ENCODE measurements at places on chromosomes 3 and 15.
A peak's percentile ranks its signal among the peaks of the same experiment; 100 is the strongest.

DNA sequence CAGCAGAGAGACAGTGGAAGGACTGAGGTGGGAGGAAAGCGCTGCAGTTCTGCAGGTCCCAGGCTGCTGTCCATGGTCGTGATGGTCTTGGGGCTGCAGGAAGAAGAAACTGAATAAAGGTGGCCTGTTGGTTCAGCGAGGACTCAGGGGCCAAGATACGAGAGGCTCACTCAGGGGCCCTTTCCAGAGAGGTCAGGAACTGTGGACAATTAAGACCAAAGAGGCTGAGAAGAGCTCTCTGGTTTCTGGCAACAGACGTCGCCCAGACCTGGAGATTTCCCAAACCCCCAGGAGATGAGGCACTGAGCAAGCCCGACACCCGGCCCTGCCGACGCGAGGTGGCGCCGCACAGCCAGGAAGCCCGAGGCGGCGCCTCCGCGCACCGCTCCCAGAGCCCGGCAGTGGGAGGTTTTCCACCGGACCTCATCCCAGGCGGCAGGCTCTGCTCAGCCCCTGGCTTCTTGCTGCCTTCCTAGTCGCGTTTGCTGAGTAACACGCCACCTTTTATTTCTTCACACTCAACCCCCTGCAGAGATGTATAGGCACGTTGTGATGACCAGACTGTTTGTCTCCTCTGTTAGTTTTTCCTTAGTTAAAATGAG is 56.4 kb upstream of the ARRDC4 start:
- no peak for DNase-seq

DNA sequence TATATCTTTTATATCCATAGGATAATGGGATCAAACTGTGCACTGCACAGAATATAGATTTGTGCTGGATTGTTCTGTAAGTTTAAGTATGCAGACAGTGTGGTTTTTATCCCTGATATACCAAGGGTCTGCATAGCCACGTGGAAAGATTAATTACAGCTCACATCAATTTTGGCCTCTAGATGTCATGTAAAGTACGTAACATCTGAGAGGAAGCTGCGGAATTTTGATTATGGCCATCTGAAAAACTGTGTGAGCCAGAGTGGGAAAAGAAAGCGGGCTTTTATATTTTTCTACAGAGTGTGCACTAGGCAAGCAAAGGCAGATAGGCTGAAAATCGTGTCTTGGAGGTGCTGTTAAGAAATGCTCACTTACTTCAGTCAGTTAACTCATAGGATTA is 562.7 kb downstream of the GBE1 start:
- no peak for DNase-seq

- no peak for DNase-seq
These were observed 17.6 kb downstream of the DAZL start for GRCh38 chr3:16587681-16588060.

DNA sequence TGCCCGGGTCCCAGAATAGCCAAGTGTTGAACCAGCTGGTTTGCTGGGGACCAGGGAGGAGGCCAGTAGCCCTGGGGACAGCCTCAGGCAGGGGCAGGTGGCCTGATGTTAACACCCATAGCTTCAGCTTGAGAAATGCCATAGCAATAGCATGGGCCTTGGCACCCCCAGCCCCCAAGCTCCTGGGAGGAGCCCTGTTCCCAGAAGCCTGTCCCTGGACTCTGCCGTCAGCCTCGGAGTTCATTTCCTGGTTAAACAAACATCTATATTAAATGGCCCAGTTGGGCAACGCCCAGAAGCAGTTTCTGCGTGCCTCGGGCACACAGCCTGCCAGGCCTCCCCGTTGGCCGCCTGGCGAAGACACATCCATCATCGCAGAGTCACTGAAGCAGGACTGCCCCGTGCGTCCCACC is 58.2 kb downstream of the FGD5 start:
- DNase-seq, result no peak

- peak; percentile 57 for DNase-seq
These were observed 45.6 kb upstream of the CSPG4 start for GRCh38 chr15:75758071-75758872.

DNA sequence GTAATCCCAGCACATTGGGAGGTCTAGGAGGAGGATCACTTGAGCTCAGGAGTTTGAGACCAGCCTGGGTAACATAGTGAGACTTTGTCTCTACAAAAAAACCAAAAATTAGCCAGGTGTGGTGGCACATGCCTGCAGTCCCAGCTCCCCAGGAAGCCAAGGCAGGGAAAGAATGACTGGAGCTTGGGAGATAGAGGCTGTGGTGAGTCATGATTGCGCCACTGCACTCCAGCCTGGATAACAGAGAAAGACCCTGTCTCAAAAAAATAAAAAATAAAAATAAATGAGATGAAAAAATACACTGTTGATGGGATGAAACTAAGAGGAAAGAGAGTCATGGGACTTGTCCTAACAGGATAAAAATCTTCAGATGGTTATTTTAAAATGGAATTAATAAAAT is 137.6 kb downstream of the IMPG2 start:
- DNase-seq, result no peak

GRCh38 chr3:44048196-44048924 is 193.3 kb upstream of the TOPAZ1 start:
- no peak for DNase-seq

- no peak for DNase-seq
These were observed 106.5 kb downstream of the LIPC start for GRCh38 chr15:58538225-58538727.

DNA sequence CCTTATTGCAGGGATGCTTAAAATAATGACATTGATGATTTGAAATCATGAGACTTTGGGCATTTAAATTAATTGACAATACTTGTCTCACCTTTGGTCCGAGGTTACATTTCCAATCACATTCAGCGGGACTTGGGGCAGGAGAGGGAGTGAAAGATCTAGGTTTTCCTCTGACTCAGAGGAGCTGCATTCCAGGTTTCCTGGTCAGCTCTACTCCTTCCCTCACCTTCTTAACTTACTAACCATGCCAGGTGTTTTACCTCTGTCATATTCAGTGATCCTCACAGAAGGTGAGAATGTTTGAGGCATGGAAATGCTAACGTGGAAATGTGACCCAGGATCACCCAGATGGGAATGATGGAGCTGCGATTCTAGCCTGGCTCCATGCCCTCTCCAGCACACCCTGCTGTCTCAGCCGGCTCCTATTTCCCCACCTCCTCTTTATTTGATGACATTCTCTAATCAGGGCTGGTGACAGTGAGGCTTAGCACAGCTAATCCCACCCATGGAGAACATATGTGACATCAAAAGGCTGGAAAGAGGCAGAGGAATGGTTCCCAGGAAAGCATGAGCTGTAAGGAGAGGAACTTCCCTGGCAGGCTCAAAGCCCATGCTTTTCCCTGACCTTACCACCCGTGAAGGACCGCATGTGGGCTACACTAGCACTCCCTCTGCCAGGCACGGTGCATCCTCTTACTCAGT is 38.7 kb downstream of the THSD4 start:
- no peak for DNase-seq

- DNase-seq, result no peak
These were observed 61.4 kb downstream of the RPLP1 start for GRCh38 chr15:69513986-69514385.

DNA sequence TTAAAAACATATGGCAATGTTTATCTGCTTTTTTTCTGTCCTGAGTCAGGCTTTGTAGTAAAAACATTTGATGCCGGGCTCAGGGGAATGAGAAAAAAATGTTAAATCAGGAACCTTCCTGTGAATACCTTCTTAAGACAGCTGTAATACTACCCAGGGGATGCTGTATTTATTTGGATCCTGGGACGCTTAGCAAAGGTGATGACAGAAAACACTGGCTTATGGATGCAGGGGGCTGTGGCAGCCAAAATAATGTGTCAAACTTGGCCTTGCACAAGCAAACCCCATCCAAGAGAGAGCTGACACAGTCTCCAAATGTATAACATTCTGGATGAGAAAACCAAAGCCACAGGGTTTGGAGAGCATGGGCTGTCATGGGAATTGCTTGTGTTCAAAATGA is 438.2 kb upstream of the PROK2 start:
- DNase-seq, result no peak

DNA sequence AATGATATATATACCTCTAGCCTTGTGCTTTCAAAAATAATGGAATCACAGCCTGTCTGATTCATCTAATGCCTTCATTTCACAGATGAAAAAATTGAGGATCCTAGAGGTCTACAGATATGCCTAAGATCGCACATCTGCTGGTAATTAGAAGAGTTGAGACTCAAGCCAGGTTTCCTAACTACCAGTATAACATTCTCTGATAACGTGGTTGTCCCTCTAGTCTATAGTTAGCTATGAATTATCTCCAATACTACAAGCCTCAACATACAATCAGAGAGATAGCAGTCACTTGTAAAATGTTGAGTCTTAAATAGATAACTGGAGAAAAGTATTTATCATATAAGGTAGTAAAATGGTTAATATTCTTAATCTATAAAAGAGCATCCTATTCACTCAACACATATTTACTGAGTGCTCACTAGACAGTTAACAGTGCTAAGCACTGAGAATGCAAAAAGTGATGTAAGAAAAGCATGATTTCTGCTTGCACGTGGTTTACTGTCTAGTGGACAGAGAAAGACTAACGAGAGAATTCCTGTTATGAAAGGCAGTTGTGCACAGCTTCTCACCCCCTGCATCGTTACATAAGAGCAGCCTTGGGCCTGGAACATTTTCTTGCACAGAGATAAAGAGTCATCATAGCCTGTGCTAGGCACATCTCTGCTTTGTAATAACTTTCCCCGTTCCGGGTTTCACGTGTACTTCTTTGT is 4.9 kb upstream of the ENTPD3 start:
- DNase-seq, result no peak

DNA sequence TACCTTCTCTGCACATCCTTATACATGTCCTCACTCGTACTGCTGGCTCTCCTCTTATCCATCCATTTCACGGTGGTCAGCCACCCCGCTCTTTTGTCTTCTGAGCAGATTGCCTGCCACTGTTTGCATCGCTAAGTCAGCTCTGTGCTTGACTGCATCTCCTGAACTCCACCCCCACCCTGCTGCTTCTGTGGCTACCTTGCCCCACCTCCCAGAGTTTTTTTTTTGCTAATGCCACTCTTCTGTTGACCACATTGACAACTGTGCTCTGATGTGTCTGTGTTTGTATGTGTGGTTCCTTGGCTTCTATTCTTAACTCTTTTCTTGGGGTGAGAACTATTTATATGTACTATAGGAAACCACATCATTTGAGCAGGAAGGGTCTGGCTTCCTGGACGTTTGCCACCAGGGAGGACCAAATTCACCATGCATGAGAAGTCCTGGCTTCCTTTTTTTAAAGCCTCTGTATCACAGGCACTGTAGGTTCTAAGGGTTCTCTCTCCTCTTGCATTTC is 12.8 kb upstream of the MTMR10 start:
- peak; percentile 64 for DNase-seq

GRCh38 chr15:77715051-77715450 is 82.3 kb upstream of the LINGO1 start:
- DNase-seq, result no peak

GRCh38 chr3:46466273-46466672 is 1.6 kb upstream of the LTF start:
- DNase-seq, result no peak

DNA sequence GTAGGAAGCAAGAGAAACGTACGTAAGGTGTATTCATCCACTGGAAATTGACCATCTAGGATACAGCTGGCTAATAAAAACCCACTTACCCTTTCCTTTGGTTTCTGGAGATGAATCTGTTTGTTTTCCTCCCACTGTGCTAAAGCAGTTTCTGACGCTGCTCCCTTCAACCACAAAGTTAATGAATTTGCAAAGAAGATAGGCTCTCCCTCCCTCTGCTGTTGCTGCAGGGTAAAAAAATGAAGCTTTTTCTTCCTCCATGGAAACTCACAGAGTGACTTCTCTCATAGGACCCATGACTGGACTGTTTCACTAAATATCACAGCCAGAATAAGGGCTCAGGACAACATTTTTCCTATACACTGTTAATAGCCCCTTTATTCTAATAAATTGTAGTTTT is 172.1 kb upstream of the LRRN1 start:
- DNase-seq, result no peak

DNA sequence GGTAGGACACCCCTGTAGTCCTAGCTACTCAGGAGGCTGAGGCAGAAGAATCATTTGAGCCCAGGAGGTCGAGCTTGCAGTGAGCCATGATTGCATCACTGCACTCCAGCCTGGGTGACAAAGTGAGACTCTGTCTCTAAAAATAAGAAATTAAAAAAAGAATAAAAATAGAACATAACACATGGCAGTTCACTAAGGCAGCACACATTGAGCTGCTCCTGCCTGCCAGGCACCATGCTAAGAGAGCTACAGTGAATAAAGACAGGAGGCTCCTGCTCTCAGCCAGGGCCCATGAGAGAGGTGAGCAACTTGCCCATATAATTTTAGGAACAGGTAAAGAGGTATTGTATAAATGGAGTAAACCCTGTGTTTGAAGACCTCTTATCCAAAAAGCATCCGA is 54.3 kb downstream of the EBLN2 start:
- DNase-seq, result no peak

GRCh38 chr3:38154625-38155255 is 10.6 kb upstream of the OXSR1 start:
- no peak for DNase-seq

All from CD4-positive, alpha-beta T cell treated with Interleukin-15 for 1 hour (primary cell).